ENCODE measurements at places on chromosomes 5 and 9. TPM values are rescaled to one million over a fixed set of nuclear protein-coding genes. Genes with fewer than 3 reads are reported as not detected.

Gene PTPN3
- total RNA-seq: 3.6 TPM

Gene ADRB2
- total RNA-seq: 11.7 TPM

Gene ACER2
- 10.7 TPM for total RNA-seq

Gene FBXO38
- 47.7 TPM for total RNA-seq

Gene INSL6
- total RNA-seq: not detected

Gene SHOC1
- total RNA-seq: not detected

Gene LCN10
- not detected for total RNA-seq

Gene MSMP
- 66.8 TPM for total RNA-seq

Gene CCNO
- not detected for total RNA-seq

Gene GNPDA1
- 54.1 TPM for total RNA-seq

Gene ANKRD55
- 3.2 TPM for total RNA-seq

Gene HTR4
- total RNA-seq: not detected

Gene SLC4A9
- not detected for total RNA-seq

Gene ELOVL7
- 0.09 TPM for total RNA-seq

Gene NTRK2
- total RNA-seq: 0.05 TPM

Gene SVEP1
- 0.05 TPM for total RNA-seq

Gene PLPP7
- total RNA-seq: 6.0 TPM

Gene ADGRD2
- not detected for total RNA-seq

Gene ADAM19
- 43.7 TPM for total RNA-seq

Gene GABBR2
- total RNA-seq: 0.68 TPM

Gene CD180
- 0.09 TPM for total RNA-seq

Gene CYSRT1
- 0.37 TPM for total RNA-seq

Gene AJM1
- 1.0 TPM for total RNA-seq

Gene OR1J2
- not detected for total RNA-seq

Gene FBN2
- total RNA-seq: 0.79 TPM

Gene CTSV
- total RNA-seq: 2.1 TPM

Gene STPG3
- not detected for total RNA-seq

Gene SLIT3
- total RNA-seq: not detected

Gene STOML2
- total RNA-seq: 202 TPM

Gene PLCXD3
- total RNA-seq: 0.51 TPM

Gene RAB3C
- 0.17 TPM for total RNA-seq

Gene SPATA24
- 10.0 TPM for total RNA-seq

Gene BHMT2
- 5.4 TPM for total RNA-seq

Gene ESM1
- total RNA-seq: 70.8 TPM

Gene EQTN
- total RNA-seq: not detected

Gene PCDHGB1
- total RNA-seq: 1.4 TPM

Gene NOL6
- 15.5 TPM for total RNA-seq

Gene ORM2
- total RNA-seq: not detected

Gene TMEM252
- total RNA-seq: not detected
